Dermis microvascular lymphatic vessel endothelial cell (primary cell): ENCODE measurements at places on chromosomes 7 and 10.

GRCh38 chr10:51427758-51428157 is 271.6 kb downstream of the CSTF2T start:
- DNase-seq = no peak

GRCh38 chr10:71397296-71398212 is 834 bp downstream of the CDH23 start:
- no peak for DNase-seq

DNA sequence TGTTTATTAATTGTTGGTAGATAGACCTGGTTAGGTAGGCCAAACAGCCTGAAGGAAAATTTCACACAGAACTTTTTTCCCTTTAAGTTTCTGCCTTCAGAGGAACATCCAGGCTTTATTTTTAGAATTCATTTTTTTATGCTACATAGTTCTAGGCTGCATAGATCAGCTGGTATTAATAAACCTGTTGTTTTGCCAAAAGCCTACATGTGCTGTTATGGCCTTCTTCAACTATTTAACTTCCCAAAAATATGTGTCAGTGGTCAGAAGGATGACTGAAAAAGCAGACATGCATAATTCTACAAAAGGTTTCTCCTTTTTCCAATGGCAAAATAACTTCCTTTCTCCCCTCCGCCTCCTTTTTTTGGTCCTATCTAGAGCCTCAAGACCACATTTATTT is 303.0 kb upstream of the DKK1 start:
- no peak for DNase-seq

DNA sequence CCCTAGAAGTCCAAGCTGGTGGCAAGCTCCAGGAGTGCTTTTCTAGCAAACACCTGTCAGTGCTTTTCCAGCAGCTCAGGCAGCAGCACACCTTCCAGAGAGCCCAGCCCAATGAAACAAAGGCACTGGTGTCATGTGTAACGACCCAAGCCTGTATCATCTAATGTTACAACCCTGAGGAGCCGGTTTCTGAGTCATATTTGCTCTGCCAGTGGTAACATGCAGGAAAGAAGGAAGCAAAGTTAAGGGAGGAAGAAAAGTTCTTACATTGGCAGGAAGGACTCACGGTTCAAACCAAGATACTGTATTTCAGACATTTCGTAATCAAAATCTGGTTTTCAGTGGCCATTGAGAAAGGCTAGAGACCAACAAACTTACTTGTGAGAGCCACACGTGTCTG is at the start of gene ANKRD22:
ANKRD22 (minus strand) TSS at position 139 of the 400 bp plus-strand sequence. CDS start 237 bp downstream, outside the sequence.
- no peak for DNase-seq

DNA sequence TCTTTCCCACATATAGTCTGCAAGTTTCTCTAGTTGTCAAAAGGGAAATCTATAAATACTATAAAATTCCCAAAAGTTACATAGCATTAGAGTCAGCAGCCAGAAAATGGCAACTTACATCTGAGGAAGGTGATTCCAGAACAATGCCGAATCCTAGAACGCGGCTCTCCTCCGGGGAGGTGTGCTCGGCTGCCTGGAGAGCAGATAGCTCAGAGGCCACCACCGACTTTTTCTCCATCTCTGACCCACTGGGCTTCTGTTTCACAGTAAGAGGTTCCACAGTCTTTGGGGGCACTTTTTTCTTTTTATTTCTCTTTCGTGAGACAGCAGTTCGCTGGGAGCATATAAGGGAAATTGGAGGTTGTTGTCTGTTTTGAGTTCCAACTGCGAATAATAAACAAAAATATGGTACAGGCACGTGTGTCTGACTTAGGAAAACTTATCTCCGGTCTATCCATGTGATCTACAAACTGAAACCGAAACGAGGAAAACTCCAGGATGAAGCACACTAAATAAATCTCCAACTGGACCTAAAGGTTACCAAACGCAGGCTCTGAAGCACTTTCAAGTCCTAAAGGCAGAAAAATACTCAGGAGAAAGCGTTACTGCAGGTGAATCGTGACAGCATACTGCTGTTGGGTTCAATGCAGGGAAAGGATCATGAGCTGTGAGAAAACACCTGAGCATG is 36.2 kb downstream of the BEND7 start:
- no peak for DNase-seq

DNA sequence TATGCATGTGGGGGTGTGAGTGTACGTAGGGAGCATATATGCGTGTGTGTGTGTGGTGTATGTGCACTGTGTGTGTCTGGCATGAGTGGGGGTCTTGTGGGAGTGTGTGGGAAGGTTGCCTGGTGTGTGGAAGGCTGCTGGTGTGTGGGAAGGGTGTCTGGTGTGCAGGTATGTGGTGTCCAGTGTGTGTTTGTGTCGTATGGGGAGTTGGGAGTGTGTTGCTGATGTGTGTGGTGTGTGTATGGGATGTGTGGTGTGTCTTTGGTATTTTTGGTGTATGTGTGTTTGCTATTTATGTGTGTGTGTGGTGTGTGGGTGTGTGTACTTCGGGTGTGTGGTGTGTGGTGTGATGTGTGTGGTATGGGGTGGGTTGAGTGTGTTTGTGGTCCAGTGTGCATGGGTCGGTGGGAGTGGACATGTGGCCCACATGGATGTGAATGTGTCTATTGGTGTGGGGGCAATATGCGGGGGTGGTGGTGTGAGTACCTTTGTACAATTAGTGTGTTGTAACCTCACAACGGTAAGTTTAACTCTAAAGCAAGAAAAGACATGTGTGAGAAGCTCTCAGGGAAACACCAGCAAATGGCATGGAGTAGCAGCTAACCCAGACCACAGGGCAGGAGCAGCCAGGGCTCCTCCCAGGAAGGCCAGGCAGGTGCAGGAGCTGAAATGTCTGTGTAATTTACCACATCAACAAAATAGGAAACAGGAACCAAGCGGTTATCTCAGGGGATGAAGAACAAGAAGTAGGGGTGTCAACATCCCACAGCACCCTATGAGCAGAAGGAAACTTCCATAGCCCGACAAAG is 11.9 kb downstream of the ANTXRL start:
- no peak for DNase-seq

- no peak for DNase-seq
Observed at GRCh38 chr7:16204953-16205352, 216.4 kb downstream of the CRPPA start.

GRCh38 chr7:149666360-149666945 is 106.9 kb downstream of the ZNF467 start:
- DNase-seq = no peak

- peak; percentile 93 for DNase-seq
Observed at GRCh38 chr10:92591550-92592022, 1.3 kb upstream of the KIF11 start.

DNA sequence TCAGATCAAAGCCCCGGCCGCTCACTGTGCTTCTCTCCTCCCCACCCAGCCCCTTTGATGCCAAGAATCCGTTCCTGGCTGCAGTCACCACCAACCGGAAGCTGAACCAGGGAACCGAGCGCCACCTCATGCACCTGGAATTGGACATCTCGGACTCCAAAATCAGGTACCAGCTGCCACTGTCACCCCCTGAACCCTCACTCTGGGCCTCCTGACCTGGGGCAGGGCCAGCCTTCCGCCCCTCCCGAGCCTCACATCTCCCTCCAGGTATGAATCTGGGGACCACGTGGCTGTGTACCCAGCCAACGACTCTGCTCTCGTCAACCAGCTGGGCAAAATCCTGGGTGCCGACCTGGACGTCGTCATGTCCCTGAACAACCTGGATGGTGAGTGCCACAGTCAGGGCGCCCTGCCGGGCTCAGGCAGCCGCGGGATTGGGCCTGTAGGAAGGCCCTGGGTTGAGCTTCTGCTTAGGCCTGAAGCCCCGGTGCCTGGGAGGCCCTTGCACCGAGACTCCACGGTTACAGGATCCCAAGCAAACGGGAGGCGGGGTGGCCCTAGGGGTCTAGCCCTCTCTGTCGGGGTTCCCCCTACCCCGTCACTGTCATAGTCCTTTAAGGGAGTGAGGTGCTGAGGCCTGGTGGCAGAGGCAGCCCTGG is 10.8 kb downstream of the TMEM120A start:
- no peak for DNase-seq

GRCh38 chr10:43820663-43821062 is 172.0 kb upstream of the ZNF32 start:
- no peak for DNase-seq

GRCh38 chr10:127046975-127047877 is 142.0 kb downstream of the DOCK1 start:
- DNase-seq = no peak
